Fibroblast of villous mesenchyme (primary cell): ENCODE measurements at places on chromosomes 7 and 10. TPM values are rescaled to one million over a fixed set of nuclear protein-coding genes. Genes with fewer than 3 reads are reported as not detected.

Gene CYP3A4
- not detected in 2 replicates for total RNA-seq

Gene BHLHA15
- 1.3 TPM in 1 of 2 replicates, not detected in the other for total RNA-seq

Gene GPR15LG
- not detected in 2 replicates for total RNA-seq

Gene FAM13C
- total RNA-seq, result 0.43 and 2.3 TPM in 2 replicates

Gene SLC25A40
- total RNA-seq, result 8.4 and 13.8 TPM in 2 replicates

Gene PILRA
- total RNA-seq, result 0.43 TPM in 1 of 2 replicates, not detected in the other

Gene FAM25G
- total RNA-seq, result not detected in 2 replicates

Gene HOXA4
- total RNA-seq, result 0.97 and 1.3 TPM in 2 replicates
